ENCODE measurements at places on chromosomes 4 and X. TPM values are rescaled to one million over a fixed set of nuclear protein-coding genes. Genes with fewer than 3 reads are reported as not detected.

DNA sequence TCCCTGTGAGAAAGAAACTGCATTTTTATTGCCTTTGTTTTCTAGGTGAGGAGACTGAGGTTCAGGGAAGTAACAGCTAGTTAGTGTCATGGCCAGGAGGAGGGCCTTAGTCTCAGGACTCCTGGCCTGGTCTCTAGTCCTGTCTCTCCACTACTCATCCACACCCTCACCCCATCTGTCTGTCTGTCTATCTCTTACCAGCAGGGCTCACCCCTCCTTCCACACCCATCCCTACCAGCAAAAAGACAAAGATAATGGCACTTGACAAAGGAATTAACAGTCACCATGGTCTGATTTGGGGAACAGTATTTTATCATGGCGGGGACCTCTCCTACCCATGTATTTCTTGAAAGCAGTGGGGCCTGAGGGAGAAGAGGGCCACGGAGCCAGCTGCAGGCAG, 125.8 kb downstream of the REPS2 start:
- DNase-seq, result no peak

DNA sequence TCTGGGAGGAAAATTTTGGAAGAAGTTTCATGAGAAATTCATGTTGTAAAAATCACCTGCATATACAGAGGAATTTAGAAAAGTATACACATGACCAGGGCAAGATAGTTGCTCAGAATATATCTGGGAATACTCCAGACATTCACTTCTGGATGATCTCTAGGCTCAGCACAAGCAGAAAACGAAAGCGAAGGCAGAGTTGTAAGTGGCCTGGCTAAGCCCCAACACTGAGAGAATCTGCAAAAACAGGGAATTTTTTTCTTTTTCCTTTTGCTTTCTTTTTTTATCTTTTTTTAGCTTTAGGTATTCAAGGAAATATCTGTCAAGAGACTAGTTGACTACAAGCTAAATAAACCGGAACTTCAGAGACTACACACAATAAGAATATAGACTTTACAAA, 207.2 kb downstream of the FGF13 start:
- no peak for DNase-seq

- DNase-seq, result no peak
Measured at GRCh38 chr4:83661359-83661758, 125.5 kb downstream of the GPAT3 start.

The CD99 gene
- 123 TPM for total RNA-seq

DNA sequence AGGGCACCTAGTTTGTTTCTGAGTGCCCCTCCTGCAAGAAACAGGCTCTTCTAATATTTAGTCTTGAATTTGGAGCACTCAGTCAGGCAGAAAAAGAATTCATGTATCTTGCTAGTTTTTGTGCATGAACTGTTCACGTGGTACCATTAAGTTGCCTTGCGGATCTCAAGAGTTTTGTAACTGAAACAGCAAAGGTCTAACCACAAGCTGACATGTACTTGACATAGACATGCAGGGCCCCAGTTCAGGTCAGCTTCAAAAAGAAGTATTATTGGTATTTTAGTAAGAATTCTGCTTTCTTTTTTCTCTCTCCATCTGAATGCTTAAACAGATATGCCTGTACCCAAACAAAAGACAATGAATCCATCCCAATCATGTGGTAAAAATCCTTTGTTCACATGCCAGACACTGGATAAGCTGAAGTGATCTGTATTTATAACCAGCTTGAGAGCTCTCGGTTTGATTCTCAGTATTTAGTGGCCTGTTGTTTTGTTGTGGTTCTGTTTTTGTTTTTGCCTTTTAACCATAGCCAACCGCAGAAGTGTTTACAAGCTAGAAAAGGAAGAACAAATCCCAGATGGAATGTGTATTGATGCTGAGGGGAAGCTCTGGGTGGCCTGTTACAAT, 13.0 kb downstream of the RGN start:
- DNase-seq, result peak; percentile 6

GRCh38 chr4:145886871-145887240, 51.8 kb downstream of the ZNF827 start:
- DNase-seq, result no peak

The FGD1 gene
- 0.07 TPM for total RNA-seq

The FOXR2 gene
- not detected for total RNA-seq

The ANKRD37 gene
- 51.2 TPM for total RNA-seq

- DNase-seq, result peak; percentile 1
Measured at GRCh38 chr4:2260344-2261109, 1.4 kb downstream of the MXD4 start.
